NCI-H69 (cell line): ENCODE measurements at places on chromosomes 4 and X.

- DNase-seq: no peak
These were observed 95.8 kb downstream of the SLIT2 start for GRCh38 chr4:20347531-20347930.

DNA sequence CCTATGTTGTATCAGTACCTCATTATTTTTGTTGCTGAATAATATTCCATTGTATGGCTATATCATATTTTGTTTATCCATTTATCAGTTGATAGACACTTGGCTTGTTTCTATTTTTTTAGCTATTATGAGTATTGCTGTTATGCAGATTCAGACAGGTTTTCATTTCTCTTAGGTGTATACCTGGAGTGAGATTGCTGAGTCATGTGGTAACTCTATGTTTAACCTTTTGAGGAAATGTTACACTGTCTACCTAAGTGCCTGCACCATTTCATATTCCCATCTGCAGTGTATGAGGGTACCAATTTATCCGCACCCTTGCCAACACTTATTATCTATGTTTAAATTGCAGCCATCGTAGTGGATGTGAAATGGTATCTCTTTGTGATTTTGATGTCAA is 43.0 kb upstream of the SH3RF1 start:
- DNase-seq: no peak

DNA sequence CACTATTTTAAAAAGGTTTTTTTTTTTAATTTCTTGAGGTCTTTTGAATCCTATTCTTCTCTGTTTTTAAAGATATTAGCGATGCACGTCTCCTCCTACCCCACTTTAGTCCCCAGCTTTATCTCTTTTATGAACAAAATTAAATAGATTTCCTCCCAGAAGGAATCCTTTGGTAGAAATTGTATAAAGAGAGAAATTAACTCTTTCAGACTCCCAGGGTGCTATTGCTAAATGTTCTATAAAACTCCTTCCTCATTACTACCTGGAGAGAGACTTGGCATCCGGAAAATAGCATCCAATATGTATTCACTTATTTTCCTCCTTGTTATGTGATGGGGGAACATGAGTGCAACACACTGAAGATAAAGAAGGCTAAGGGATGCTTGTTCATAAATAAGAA is 16.5 kb upstream of the PACRGL start:
- DNase-seq: peak; percentile 36

DNA sequence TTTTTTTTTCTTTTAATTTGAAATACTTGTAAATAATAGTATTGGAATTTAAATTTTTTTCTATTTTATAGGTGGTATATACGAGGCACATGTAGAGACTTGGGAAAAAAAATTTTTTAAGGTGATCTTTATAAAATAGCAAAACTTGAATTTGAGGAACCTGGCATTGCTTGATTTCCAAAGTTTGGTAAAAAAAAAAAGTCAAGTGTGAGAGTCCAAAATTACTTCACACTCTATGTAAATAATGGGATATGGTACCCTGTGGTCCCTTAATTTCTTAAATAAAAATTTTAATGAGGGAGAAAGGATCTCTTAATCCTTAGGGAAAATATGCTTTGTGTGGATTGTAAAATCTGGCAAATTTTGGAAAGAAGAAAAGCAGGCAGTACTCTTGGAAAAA is 19.0 kb downstream of the SPRY1 start:
- DNase-seq: no peak

GRCh38 chr4:89072921-89073320 is 15.9 kb upstream of the FAM13A start:
- DNase-seq: peak; percentile 7

GRCh38 chr4:62199291-62199810 is 999.2 kb downstream of the ADGRL3 start:
- peak; percentile 33 for DNase-seq

GRCh38 chr4:172207886-172208285 is 394.7 kb downstream of the GALNTL6 start:
- no peak for DNase-seq

DNA sequence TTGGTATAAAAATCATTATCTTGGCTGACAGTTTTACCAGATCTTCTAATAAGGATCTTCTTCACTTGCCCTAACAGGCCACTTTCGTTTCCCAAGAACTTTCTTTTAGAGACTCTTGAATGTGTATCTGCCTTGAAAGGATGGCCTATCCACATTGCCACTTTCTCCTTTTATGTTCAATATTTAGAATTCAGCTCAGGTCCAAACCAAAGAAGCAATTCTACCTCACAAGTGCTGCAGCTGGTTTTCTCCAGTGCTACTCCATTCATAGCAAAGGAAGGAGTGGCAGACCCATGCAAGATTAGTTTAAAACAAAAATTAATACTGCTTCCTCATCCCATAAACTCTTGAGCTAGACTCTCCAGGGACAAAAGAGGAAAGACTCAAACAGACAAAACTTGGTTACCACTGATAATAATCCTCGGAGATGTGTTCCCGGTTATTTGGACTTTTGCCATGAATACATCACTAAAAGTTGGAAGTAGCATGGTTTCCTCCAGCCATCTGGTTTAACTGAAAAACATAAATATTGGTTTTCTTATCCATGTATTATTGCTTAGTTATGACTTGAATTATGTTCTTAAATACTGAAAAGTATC is 401.8 kb downstream of the PABPC4L start:
- DNase-seq: no peak

GRCh38 chr4:184751585-184751956 is 17.7 kb upstream of the CENPU start:
- DNase-seq: no peak

- DNase-seq: no peak
These were observed 856.2 kb downstream of the STIM2 start for GRCh38 chr4:27716693-27717430.

- DNase-seq: no peak
These were observed 12.1 kb upstream of the OPN1LW start for GRCh38 chrX:154131955-154132354.

DNA sequence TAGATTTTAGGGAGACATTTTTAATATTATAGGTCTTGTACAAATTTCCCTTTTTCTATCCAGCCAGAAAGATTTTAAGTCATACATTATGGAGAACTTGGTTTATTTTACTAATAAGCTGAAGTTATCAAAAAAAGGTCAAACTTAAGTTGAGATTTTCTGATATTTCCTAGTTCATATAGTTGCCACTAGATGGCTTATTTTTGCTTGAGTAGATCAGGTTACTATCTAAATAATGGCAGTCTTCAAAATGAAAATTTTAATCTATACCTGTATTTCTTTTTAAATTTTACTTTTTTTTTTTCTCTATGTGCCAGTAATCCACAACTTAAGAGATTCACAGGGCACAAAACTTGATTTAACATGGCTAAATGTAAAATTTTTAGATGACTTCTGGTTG is 52.3 kb downstream of the USP9X start:
- peak; percentile 9 for DNase-seq
